SHP77 (cell line): ENCODE measurements at places on chromosomes 4 and X.

GRCh38 chrX:120402369-120402768, 40.5 kb downstream of the ATP1B4 start:
- DNase-seq, result no peak

- DNase-seq, result no peak
These were observed 318.6 kb upstream of the BMP3 start for GRCh38 chr4:80711956-80712355.

DNA sequence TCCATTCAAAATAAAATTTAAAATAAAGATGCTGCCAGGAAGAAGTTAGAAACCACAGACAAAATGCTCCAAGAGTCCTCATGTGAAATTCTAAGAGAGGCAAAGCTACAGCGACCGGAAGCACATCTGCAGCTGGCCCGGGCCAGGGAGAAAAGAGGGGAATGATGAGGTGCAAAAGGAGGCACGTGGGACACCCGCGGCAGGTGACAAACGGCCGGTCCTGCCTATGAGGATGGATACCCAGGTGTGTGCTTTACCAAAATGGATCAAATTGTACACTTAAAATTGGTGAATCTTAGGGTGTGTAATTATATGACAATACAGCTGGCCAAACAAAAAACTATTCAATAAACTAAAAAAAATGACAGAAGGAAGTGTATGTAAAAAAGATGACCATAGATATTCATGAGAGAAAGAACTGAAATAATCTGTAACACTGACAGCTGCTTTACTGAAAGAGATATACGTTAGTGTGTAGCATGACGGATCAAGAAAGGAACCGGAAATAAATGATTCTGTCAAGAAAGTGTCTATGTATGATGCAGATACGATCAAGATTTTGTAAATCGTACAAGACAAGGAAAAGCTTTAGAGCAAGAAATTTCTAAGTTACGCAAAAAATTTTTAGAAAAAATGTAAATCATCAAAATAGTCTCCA, 29.5 kb downstream of the PPP2R3B start:
- DNase-seq, result no peak

DNA sequence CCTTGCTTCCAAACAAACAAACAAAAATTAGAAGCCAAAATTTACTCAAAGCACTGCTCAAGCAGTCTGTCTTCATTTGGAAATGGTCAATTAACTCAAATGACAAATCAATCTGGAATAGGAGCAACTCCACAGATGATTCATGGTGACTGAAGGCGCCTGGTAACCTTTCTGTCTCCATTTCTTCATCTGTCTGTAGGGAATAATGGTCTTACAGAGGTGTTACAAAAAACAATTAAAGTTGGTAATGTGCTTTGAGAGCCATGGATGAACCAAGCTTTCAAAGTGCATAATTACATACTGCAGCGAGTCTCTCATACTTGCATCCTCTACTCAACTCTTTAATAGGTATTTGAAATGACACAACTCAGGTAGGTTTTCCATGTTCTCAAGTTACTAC, 38.3 kb upstream of the STAG2 start:
- no peak for DNase-seq

- no peak for DNase-seq
These were observed 60.8 kb downstream of the ZNF732 start for GRCh38 chr4:244471-244870.

GRCh38 chr4:135338181-135338580, 1136.6 kb upstream of the PABPC4L start:
- no peak for DNase-seq

DNA sequence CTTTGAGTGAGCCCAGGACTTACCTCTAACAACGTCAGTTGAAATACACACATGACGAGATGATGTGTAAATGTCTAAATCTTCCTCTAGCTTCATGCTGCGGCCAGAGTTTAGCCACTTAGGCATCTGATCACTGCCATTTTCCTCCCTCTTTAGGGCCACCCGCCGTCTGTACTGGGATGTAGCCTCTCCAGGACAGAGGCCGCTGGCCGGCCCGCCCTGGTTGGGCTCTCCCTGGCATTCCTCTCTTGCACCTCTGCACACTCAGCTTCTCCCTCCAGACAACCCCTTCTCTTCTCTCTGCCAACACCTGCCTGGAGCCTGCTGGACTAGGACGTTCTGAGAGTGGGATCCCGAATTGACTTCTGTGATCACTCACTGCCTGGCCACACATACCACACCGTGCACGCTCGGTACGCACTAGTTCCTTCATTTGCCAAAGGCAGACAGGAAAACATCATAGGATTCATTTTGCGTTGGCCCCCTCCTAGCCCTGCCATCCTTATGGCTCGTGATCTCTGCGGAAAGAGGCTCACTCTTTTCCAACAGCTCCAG, 33.6 kb downstream of the RNF212 start:
- DNase-seq, result no peak

- no peak for DNase-seq
These were observed 54.6 kb upstream of the RAB9B start for GRCh38 chrX:103886624-103887023.

DNA sequence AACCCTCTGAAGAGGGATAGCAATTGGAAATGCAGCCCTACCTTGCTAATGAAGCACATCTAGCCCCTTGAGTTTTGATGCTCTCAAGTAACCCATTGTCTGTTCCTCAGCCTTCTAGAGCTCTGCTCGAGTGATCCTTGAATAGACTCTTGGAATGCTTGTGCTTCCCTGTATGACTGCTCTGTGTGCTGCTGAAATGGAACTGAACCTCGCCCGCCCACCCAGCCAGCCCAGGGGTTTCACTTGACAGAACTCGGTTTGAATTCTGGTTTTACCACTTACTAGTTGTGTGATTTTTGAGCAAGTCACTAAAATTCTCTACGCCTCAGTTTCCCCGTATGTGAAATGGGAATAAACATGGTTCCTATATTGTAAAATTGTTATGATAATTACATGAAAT, 77.1 kb downstream of the MID2 start:
- no peak for DNase-seq

GRCh38 chr4:123564758-123565346, 168.3 kb downstream of the SPRY1 start:
- peak; percentile 70 for DNase-seq

GRCh38 chr4:15836362-15836761, 58.2 kb downstream of the CD38 start:
- DNase-seq, result no peak

- DNase-seq, result no peak
These were observed 140.7 kb upstream of the KLHL4 start for GRCh38 chrX:87376896-87377295.

GRCh38 chrX:106725931-106726330, 570 bp upstream of the RNF128 start:
- no peak for DNase-seq

DNA sequence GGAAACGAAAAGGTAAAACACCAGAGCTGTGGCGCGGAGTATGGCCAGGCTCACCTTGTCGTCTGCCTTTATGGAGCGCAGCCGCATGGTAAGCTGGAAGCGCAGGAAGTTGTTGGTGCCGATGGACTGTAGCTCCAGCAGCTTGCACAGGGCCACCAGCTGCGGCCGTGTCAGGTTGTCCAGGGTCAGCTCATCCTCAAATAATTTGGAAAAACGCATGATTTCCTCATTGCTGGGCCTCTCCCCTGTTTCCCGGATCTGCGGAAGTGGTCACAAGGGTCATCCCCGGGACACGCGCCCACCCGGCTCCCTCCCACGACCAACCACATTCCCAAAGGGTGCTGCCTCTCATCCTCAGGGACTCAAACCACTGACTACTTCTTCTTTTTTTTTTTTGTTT, 23.3 kb downstream of the LETM1 start:
- DNase-seq, result no peak

GRCh38 chrX:65642914-65643491, 24.5 kb upstream of the MSN start:
- DNase-seq, result no peak

DNA sequence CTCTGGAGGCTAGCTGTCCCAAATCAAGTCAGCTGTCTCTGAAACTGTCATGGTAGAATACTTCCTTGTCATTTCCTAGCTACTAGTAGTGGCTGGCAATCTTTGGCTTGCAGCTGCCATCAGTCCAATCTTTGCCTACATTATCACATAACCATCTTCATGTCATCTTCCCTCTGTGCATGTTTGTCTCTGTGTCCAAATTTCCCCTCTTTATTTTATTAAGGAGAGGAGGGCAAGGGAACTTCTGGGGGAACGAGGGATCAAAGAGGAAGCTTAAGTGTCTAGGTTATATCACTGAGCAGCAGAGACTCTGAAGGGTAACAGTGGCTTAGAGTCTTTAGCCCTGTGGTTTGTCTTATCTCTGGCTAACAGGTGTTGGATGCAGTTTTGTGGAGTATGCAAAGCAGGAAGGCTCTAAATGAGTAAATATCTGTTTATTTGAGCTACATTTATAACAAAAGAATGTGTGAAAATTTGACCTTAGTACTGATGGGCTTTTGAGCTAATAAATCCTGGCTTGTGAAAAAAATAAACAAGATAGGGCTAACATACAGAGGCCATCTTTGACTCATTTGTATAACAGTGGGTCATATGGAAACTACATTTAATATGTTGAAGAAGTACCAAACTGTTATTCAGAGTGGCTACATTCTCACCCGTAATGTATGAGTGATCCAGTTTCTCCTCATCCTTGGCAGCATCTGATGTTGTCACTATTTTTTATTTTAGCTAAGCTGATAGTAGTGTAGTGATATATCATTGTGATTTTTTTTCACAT, 49.4 kb upstream of the ENOX2 start:
- no peak for DNase-seq

GRCh38 chr4:115484479-115484878, 371.1 kb upstream of the NDST4 start:
- no peak for DNase-seq

DNA sequence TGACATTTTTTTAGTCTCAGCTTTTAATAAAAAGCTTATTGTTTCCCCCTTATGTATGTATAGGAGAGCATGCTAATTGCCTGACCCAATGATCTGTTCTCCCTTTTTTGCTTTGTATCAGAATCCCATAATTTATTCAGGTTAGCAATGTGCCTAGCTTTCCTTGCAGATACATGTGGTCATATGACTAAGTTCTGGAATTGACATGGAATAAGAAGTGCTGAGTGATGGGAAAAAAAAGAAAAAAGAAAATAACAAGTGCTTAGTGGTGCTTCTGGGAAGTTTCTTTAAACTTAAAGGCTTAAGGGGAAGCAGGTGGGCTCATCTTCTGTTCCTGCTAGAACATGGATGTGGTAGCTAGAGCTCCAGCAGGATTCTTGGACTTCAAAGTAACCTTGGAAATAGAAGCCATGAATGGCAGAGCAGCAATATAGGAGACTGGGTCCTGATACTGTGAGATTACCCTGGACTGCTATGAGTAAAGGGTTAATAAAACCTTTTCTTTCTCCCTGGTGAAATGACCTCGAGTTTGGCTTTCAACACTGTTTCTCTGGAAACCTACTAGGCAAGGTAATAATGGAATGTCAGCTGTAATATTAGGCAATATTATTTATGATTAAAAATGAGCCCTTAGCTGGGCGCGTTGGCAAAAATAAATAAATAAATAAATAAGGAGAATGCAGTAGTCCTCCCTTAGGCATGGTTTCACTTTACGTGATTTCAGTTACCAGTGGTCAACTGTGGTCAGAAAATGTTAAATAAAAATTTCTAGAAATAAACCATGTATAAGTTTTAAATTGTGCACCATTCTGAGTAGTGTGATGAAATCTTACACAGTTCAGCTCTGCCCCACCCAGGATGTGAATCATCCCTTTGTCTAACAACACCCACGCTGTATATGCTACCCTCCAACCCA, 16.7 kb upstream of the RBM41 start:
- DNase-seq, result no peak

DNA sequence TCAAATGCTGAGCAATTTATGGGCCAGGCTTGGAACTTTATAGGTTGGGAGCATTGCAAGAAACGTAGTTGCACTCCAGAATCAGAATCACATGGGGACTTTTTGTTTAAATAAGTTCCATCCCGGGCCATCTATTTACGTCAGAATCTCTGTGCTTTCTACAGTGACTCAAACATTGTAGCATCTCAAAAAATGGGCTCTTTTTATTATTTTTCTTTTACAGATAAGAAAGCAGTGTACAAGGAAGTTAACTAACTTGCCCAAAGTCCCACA, 10.2 kb downstream of the CC2D2A start:
- DNase-seq, result no peak

GRCh38 chr4:137076908-137077307, 455.4 kb downstream of the PCDH18 start:
- no peak for DNase-seq

GRCh38 chrX:39264023-39264422, 462.8 kb downstream of the MID1IP1 start:
- no peak for DNase-seq

GRCh38 chrX:16124201-16124600, 836 bp downstream of the GRPR start:
- no peak for DNase-seq

DNA sequence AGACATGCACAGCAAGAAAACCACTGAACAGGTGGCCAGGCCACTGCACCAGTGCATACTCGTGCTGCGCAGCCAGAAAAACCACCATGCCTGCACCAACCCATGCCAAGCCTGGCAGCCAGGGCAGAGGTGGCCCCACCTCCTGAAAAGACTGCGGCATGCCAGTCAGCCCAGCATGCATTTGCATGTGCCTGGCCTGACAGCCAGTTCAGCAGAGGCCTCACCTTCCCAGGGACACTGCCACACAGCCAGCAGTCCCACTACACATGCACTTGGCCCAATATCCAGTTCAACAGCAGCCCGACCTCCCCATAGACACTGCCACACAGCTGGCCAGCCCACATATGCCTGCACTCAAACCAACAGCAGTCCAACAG, 43.5 kb upstream of the DDX60 start:
- DNase-seq, result no peak

DNA sequence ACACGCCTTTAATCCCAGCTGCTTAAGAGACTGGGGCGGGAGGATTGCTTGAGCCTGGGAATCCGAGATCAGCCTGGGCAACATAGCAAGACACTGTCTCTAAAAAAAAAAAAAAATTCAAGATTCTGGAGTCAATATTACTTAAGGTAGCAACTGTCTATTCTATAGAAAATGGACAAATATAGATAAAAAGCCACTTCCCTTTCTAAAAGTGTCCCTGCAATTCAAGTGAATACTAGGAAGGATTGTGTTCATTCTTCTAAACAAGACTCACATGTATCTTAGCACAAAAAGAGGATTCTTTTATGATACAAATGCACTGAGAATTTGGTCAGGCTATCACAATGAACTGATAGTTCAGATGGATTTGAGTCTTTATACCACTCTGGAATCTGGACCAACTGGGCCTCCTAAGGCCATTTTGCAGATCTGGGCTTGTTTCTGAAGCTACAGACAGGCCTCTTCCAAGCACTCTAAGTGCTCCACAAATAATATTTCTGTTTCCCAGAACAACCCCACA, 7.0 kb downstream of the PKD2 start:
- no peak for DNase-seq

- no peak for DNase-seq
These were observed 64.7 kb downstream of the SLC7A11 start for GRCh38 chr4:138177278-138177968.
